Stimulated activated CD4-positive, alpha-beta T cell treated with anti-CD3 and anti-CD28 coated beads, TNF-alpha, amount 100 ng/mL, for 48 hours (primary cell): ENCODE measurements at places on chromosomes 7 and 10.

DNA sequence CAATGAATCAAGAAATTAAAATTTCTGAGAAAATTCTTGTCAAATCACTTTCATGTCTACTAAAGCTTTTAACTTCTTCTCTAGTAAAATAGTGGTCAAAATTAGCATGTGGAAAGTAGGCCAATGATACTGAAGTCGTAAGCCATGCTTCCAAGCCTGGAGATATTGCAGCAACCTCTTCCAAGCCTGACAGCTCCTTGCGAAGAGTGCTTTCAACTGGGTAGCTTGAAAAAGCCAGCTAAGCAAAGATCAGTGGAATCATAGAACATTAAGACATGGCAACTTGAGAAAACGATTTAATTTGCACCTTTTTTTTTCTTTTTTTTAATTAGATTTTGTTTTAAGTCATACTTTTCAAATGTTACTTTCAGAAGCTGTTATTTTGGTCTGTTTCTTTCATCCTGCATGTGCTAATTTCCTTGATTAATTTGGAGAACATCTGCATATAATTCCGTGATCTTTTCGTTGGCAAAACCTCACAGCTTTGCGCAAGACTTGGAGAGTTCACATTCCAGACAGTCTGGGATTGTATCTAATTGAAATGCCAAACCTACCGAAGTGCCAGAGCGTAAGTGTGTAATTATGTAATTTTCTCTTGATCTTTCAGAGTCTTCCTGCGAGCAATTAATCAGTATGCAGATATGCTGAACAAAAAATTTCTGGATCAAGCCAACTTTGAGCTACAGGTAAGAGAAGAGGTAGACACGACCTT is 142.2 kb upstream of the INSYN2A start:
- DNase-seq, result no peak

DNA sequence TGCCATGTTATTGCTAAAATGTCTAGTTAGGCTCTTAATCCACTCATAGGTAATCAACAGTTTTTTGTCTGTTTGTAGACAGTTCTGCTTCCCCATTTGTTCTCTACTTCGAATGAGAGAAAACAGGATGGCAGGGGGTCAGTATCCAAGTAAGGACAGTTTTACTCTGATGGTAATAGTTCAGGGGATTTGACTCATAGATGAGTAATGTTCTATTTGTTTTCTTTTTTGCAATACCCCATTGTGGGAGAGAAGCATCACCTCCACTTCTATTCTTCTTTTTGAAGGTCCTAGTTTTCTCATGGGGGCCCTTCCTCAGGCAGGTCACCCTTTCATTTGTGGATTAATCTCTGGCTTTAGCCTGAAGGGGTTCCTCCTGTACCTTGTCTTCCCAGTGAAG is 13.9 kb downstream of the PCLO start:
- no peak for DNase-seq

- no peak for DNase-seq
Observed at GRCh38 chr10:97689559-97690020, 2.5 kb upstream of the AVPI1 start.

DNA sequence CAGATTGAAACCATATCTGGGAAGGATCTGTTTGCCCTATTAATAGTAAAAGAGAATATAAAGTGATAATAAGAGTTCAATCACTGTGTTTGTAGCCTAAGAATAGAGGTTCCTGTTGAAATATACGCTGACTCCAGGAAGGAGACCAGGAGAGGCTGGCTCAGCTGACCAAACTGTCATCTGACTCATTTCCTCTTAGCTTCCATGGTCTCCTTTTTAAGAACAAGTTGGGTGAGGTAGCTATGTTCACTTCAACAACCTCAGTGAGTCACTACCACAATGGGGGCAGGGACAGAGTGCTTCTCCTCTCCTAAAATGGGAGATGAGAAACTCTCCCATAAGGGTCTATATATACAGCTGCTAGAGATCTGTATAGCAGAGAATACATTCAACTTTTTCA is 543.3 kb downstream of the CALN1 start:
- no peak for DNase-seq
